Smooth muscle cell of the umbilical artery (primary cell): ENCODE measurements at places on chromosomes 7 and 10. TPM values are rescaled to one million over a fixed set of nuclear protein-coding genes. Genes with fewer than 3 reads are reported as not detected.

Gene CDHR1
- total RNA-seq, result under 0.01 and 0.18 TPM in 2 replicates

Gene EZH2
- total RNA-seq, result 5.0 and 8.7 TPM in 2 replicates

Gene ZMIZ2
- 9.8 and 21.3 TPM in 2 replicates for total RNA-seq

Gene AGR2
- total RNA-seq, result not detected in 2 replicates

Gene SUN3
- not detected in 2 replicates for total RNA-seq

Gene CALCR
- not detected in 2 replicates for total RNA-seq

Gene SCART1
- total RNA-seq, result 1.5 and 2.7 TPM in 2 replicates

Gene HABP2
- total RNA-seq, result not detected in 2 replicates

Gene TDRD1
- 0.05 TPM in 1 of 2 replicates, not detected in the other for total RNA-seq

Gene SPDYE2
- not detected in 2 replicates for total RNA-seq

Gene CFAP70
- 0.97 and 1.5 TPM in 2 replicates for total RNA-seq

Gene VIPR2
- total RNA-seq, result not detected in 2 replicates

Gene TRIL
- 0.65 and 2.4 TPM in 2 replicates for total RNA-seq

Gene NEBL
- total RNA-seq, result under 0.01 and 0.09 TPM in 2 replicates

Gene PTPRZ1
- total RNA-seq, result 0.65 TPM in 1 of 2 replicates, not detected in the other

Gene HOXA2
- total RNA-seq, result 0.30 and 0.32 TPM in 2 replicates

Gene PDGFA
- total RNA-seq, result 71.9 and 72.8 TPM in 2 replicates

Gene CYP3A4
- total RNA-seq, result not detected in 2 replicates

Gene GSTO2
- total RNA-seq, result 2.4 and 2.6 TPM in 2 replicates

Gene PRLHR
- not detected in 2 replicates for total RNA-seq

Gene ADAMTS14
- 3.6 and 4.2 TPM in 2 replicates for total RNA-seq

Gene CUBN
- 0.89 and 4.8 TPM in 2 replicates for total RNA-seq

Gene HECW1
- total RNA-seq, result not detected in 2 replicates

Gene PAX4
- total RNA-seq, result not detected in 2 replicates

Gene NUTM2A
- total RNA-seq, result 0.30 and 0.37 TPM in 2 replicates

Gene RAB19
- total RNA-seq, result not detected in 2 replicates

Gene GDI2
- 425 and 550 TPM in 2 replicates for total RNA-seq

Gene RADIL
- 0.30 and 1.2 TPM in 2 replicates for total RNA-seq

Gene UTF1
- not detected in 2 replicates for total RNA-seq

Gene TSPAN33
- 0.09 and 1.2 TPM in 2 replicates for total RNA-seq

Gene PHKG1
- total RNA-seq, result under 0.01 and 0.46 TPM in 2 replicates

Gene SORCS3
- not detected in 2 replicates for total RNA-seq

Gene GDF2
- total RNA-seq, result not detected in 2 replicates

Gene PNLIP
- total RNA-seq, result not detected in 2 replicates

Gene CTBP2
- total RNA-seq, result 60.3 and 105 TPM in 2 replicates

Gene ZDHHC6
- total RNA-seq, result 24.5 and 24.9 TPM in 2 replicates

Gene CLRN3
- total RNA-seq, result not detected in 2 replicates

Gene COX19
- total RNA-seq, result 13.7 and 14.1 TPM in 2 replicates

Gene MBL2
- total RNA-seq, result not detected in 2 replicates

Gene PON1
- not detected in 2 replicates for total RNA-seq

Gene SLC16A12
- 0.14 TPM in 1 of 2 replicates, not detected in the other for total RNA-seq

Gene CEP55
- 2.7 and 23.3 TPM in 2 replicates for total RNA-seq

Gene PPP1R9A
- total RNA-seq, result 0.30 and 0.51 TPM in 2 replicates

Gene METTL27
- 5.0 and 9.6 TPM in 2 replicates for total RNA-seq

Gene HOXA11
- 13.2 and 13.4 TPM in 2 replicates for total RNA-seq

Gene MBLAC1
- total RNA-seq, result 1.8 and 2.2 TPM in 2 replicates

Gene SEMA3A
- 18.1 and 28.1 TPM in 2 replicates for total RNA-seq

Gene PRR15
- total RNA-seq, result under 0.01 and 1.2 TPM in 2 replicates

Gene SEMA3D
- 6.8 and 23.8 TPM in 2 replicates for total RNA-seq

Gene TACR2
- total RNA-seq, result under 0.01 and 0.42 TPM in 2 replicates

Gene C10orf95
- not detected in 2 replicates for total RNA-seq

Gene AKR1D1
- not detected in 2 replicates for total RNA-seq

Gene PNLIPRP3
- not detected in 2 replicates for total RNA-seq
